Activated CD4-positive, alpha-beta T cell treated with anti-CD3 and anti-CD28 coated beads, Interleukin-2, amount 10 ng/mL, durations not matched to agents 7 days and 5 days (primary cell): ENCODE measurements at places on chromosomes 4 and X. TPM values are rescaled to one million over a fixed set of nuclear protein-coding genes. Genes with fewer than 3 reads are reported as not detected.

DNA sequence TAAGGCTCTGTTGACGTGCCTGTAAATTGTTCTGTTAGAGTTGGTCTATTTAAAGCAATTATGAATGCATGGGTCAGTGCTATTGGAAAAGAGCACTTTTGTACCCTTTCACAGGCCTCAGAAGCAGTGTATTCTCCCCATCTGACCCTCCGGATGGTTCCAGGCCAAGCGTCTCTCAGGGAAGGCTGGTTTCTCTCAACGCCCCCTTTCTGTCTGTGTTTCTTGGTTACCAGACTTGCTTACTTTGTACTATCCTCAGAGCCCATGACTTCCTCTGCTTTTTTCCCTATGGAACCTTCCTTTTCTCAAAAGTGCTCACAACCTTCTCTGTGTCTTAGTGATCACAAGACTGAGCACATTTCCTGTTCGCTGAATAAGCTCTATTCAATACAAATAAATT, 559.3 kb upstream of the ZFP42 start:
- H3K27ac ChIP-seq, result no peak overlapping the region
- no peaks in the 10 kb centered on the region for H3K4me1 ChIP-seq
- no peak overlapping the region for H3K4me3 ChIP-seq
- DNase-seq, result no peak

GRCh38 chr4:118807659-118808058, 28.3 kb downstream of the SEC24D start:
- H3K4me3 ChIP-seq, result no peak overlapping the region
- DNase-seq, result no peak
- no peaks in the 10 kb centered on the region for H3K27me3 ChIP-seq
- no peak overlapping the region for H3K27ac ChIP-seq

GRCh38 chrX:21912220-21912619, 28.3 kb upstream of the SMS start:
- no peak overlapping the region for H3K4me3 ChIP-seq
- H3K27ac ChIP-seq, result no peak overlapping the region
- no peaks in the 10 kb centered on the region for H3K4me1 ChIP-seq
- H3K36me3 ChIP-seq, result no peaks in the 10 kb centered on the region
- H3K27me3 ChIP-seq, result no peaks in the 10 kb centered on the region

DNA sequence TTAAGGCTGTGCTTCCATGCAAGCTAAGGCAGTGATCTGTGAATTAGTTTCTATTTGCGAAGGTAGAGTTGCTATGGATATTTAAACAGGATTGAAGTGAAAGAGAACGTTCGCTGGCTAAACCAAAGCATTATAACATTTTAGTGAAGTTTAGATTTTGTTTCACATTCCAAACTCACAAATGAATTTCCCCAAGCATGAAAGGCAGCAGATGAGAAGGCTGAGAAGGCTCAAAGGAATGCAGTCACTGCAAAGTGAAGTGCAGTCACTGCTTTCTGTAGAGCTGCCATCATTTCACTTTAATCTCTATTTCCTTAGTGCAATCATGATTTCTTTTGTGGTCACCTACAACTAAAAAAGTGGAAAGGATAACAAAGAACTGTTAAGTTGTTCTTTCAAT, 334.7 kb upstream of the NR3C2 start:
- no peaks in the 10 kb centered on the region for H3K27me3 ChIP-seq
- no peaks in the 10 kb centered on the region for H3K4me1 ChIP-seq
- H3K36me3 ChIP-seq, result no peaks in the 10 kb centered on the region
- no peak for DNase-seq
- no peak overlapping the region for H3K27ac ChIP-seq

GRCh38 chr4:100269446-100269845, 79.2 kb upstream of the DDIT4L start:
- H3K4me3 ChIP-seq, result no peak overlapping the region
- no peak overlapping the region for H3K27ac ChIP-seq
- no peaks in the 10 kb centered on the region for H3K4me1 ChIP-seq
- no peak for DNase-seq
- peaks cover 3% of the 10 kb centered on the region for H3K27me3 ChIP-seq

GRCh38 chr4:156294577-156294976, 340.9 kb upstream of the CTSO start:
- DNase-seq, result no peak
- H3K27me3 ChIP-seq, result no peaks in the 10 kb centered on the region
- H3K4me1 ChIP-seq, result no peaks in the 10 kb centered on the region
- H3K27ac ChIP-seq, result no peak overlapping the region

GRCh38 chrX:110341189-110342035, 17.2 kb upstream of the RTL9 start:
- no peaks in the 10 kb centered on the region for H3K4me1 ChIP-seq
- H3K27me3 ChIP-seq, result no peaks in the 10 kb centered on the region
- no peak for DNase-seq
- H3K27ac ChIP-seq, result no peak overlapping the region
- no peak overlapping the region for H3K4me3 ChIP-seq

GRCh38 chr4:101345271-101345595, 2.1 kb downstream of the PPP3CA start:
- no peak for DNase-seq
- H3K4me3 ChIP-seq, result peak overlapping the region; percentile 97
- H3K4me1 ChIP-seq, result peaks cover 43% of the 10 kb centered on the region
- H3K27me3 ChIP-seq, result peaks cover 43% of the 10 kb centered on the region

Gene RRH
- total RNA-seq, result not detected

Gene UGT8
- 0.12 TPM for total RNA-seq

Gene RASSF6
- total RNA-seq, result not detected

Gene LRIT3
- 0.20 TPM for total RNA-seq

Gene ITM2A
- total RNA-seq, result 148 TPM

Gene FAM184B
- total RNA-seq, result not detected
